Panc1 (cell line): ENCODE measurements at places on chromosomes 12 and 14.

DNA sequence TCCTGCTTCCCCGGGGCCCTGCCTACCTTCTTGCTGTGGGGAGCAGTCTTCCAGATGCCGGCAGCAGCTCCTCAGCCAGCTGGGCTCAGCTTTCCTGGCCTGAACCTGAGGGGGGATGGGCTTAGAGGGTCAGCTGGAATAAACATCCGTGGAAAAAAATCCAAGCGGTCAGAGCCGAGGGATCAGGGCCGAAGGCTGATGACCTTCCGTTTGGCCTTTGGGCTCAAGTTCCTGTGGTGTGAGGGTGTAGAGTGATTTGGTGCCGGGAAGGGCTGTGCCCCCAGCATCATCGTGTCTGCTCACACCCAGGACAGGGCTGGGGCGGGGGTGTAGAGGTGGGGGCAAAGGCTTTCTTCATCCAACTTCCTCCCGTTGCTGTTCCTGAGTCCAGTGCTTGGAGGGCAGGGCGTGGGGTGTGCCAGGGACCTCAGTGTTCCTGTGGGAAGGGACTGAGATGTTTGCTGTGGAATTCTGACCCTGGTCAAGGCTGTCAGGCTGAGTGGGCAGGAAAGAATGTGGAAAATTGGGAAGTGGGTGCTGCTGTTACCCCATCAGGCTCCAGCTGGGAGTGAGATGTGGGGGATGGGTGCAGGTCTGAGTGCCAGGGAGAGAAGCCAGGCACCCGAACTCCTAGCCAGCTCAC lies 2.6 kb downstream of the SMIM41 start:
- no peak for DNase-seq

DNA sequence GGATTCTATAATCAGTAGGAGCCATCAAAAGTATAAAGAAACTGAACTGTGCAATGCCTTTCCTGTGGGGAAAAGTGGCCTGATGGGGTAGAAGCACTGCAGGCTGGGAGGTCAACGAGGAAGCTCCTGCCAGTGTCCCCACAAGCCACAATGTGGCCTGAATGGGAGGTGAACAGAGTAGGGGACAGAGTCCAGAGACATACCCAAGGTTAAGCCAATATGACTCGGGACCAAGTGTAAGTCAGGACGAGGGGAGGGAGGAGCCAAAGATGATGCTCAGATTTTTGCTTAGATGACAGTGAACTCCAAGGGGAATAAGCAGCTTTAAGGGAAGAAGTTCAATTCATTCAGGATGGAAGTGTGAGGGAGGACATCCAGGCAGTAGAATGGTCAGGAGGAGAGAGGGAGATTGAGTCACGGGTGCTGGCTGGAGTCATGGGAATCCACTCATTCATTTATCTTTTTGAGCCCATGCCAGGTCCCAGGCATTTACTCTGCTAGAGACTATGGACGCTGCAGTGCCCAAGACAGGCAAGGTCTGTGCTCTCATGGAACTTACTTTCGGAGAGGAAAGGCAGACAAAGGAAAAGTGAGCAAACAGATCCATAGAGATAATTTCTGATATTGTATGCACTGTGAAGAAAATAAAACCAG lies 29.1 kb downstream of the DPF3 start:
- no peak for DNase-seq

DNA sequence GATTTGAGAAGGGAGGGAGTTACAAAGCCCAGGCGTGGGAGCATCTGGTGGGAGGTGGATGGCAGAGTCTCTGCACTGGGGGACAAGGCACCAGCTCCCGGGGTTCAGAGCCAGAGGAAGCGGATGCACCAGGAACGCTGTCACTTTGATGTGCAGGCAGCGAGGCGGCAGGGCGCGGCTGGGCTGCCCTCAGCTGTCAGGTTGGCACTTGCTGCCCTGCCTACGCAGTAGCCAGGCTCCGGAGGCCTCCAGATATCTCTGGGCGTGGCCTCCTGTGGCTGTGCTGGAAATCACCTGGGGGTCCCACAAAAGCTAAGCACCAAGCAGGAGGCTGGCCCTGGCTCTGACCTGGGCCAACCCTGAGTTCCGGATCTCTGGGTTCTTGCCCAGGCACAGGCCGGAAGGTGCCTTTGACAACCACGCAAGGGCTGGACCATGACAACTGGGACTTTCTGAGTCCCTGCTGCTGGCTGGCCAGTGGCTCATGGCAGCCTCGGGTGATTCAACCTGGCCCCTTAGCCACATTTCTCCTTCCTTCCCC lies 62.1 kb upstream of the MAP1LC3B2 start:
- DNase-seq = no peak

GRCh38 chr14:35985474-35986218 lies 159.5 kb downstream of the BRMS1L start:
- no peak for DNase-seq

DNA sequence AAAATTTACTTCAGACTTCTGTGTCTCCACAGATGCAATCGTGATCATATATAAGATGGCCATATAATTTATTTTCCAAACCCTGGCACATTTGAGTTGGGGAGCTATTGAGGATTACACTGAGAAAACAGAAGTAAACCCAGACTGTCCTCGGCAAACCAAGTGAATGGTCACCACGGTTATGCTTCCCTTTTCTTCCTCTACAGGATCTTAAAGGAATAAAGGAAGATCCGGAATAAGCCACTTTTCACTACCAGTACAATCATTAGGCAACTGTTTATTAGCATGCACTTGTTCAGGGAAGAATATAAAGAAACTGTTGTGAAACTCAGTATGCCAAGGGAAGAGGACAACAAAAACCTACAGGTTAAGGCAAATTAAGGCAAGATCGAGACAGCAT lies 27.6 kb downstream of the SBNO1 start:
- DNase-seq = no peak

DNA sequence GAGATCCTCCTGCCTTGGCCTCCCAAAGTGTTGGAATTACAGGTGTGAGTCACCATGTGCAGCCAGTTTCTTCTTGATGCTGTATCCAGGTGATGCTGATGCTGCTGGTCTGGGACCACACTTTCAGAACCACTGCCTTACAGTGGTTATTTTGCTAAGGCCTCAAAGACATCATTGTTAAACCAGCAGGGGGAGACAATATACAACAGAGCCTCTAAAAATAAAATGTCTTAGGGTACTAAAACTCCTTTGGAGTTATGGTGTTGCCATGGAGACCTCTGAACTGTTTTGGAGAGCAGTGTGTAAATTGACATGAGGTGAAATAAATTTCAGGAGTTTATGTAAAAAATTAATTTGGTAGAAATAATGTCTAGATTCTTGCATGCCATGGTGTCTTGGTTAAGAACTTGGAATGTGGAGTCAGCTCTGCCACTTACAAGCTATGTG lies 1.1 kb upstream of the ARG2 start:
- DNase-seq = no peak

GRCh38 chr12:89234324-89235114 lies 117.8 kb downstream of the DUSP6 start:
- no peak for DNase-seq

DNA sequence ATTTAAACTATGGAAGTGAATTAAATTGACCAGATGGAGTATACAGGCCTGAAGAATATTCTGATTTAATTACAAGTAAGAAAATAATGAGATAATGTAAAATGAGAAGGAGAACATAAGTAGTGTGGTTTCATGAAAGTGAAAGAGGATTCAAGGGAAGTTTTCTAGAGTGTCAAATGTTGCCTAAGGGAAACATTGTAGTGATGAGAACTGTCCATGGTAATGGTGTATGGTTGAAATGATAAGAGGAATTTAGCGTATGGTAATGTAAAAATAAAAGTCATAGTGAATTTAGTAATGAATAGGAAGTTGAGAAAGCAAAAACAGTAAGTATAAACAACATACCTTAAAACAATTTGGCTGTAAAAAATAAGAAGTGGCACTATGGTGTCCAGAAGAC lies 1954.6 kb upstream of the FLRT2 start:
- no peak for DNase-seq

DNA sequence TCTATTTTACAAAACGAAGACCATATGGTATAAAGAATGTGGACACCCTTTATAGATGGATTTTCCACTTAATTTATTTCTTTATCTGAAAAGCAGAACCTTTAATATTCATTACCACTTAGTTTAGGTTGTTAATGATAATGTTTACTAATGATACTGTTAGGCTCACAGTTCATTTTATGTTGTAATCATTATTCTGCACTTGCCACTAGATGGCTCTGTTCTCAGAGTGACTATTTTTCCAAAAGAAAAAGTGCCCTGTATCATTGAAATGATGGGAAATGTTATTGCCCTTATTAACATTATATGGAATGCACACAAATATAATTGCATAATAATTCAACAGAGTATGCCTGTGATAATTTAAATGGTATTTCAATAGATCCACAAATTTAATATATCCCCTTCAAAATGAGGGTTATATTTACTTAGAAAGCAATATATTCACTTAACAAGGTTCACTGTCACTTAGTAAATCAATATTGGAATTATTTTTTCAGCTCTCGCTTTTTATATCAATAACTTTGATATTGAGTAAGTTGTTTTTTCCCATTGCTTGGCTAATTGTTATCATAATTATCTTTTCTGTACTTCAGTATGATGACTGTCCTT lies 95.7 kb downstream of the PDE3A start:
- no peak for DNase-seq

- no peak for DNase-seq
Measured at GRCh38 chr12:63056649-63057048, 94.4 kb downstream of the AVPR1A start.

- DNase-seq = no peak
Measured at GRCh38 chr12:104669089-104669721, 212.5 kb downstream of the CHST11 start.

DNA sequence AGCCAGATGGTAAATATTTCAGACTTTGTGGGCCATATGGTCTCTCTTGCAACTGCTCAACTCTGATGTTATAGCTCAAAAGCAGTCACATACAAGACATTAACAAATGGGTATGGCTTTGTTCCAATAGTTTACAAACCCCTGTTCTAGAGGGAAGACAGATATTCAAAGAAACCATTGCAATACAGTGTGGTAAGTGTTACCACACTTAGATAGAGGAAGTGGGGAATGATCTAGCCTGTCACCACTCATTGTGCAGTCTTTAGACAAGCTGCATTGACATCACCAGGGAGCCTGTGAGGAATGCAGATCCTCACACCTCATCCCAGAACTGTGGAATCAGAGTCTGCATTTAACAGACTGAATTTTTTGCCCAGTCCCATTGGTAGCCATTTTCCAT lies 80.0 kb upstream of the RGS6 start:
- DNase-seq = no peak

GRCh38 chr14:68951035-68951797 lies 27.9 kb downstream of the ACTN1 start:
- peak; percentile 78 for DNase-seq

- no peak for DNase-seq
Measured at GRCh38 chr12:30450872-30451271, 244.8 kb downstream of the IPO8 start.

GRCh38 chr14:51168215-51168613 lies 71.8 kb upstream of the TMX1 start:
- DNase-seq = no peak

DNA sequence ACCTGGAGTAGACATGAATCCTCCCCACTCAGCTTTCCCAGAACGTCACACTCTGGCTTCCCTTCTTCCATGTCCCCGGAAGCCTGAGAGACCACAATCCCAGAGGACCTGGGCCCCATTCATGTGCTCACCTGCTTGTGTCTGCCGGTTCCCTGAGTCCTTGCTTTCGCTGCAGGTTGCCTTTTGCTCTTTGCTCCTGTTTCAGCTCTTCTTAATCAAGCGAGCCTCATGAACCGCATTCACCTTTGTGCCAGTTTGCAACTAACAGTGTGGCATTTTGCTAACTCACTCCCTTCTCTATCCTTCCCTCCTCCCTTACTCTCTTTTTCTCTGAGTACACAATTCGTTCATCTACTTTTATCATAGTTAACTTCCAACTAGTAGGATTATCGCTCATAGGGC lies 23.1 kb downstream of the ENTPD5 start:
- no peak for DNase-seq
